Stimulated activated CD8-positive, alpha-beta memory T cell treated with anti-CD3 and anti-CD28 coated beads, Interleukin-4, amount 100 ng/mL, for 4 hours (primary cell): ENCODE measurements at places on chromosomes 3 and 15.

- no peak for DNase-seq
Measured at GRCh38 chr3:56787258-56787775, 14.4 kb downstream of the ARHGEF3 start.

- no peak for DNase-seq
Measured at GRCh38 chr15:55564347-55565145, 23.6 kb downstream of the PYGO1 start.

DNA sequence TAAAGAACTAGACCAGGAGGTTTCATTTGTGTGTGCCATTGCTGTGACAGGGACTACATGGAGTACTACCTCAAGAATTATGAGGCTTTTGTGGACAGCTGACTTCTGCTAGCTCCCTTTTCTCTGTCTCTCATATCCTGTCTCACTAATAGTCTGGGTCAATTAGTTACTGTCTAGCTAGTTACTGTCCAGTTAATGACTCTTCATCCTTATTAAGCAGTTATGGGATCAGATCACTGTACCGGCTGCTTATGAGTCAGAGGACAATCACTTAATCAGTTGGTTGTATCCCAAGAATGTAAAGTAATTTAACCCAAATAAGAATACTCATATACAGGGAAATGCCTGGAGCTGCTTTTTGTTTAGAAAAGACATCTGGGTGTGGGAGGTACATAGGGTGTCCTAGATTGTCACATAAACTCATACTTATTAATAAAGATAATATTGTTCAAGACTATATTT, 158.0 kb downstream of the CDIN1 start:
- no peak for DNase-seq

- DNase-seq, result no peak
Measured at GRCh38 chr3:177887475-177887874, 648.8 kb upstream of the KCNMB2 start.

- DNase-seq, result no peak
Measured at GRCh38 chr3:14231145-14231990, 52.8 kb downstream of the LSM3 start.

GRCh38 chr15:75578173-75578947, 755 bp downstream of the PTPN9 start:
- DNase-seq, result no peak

GRCh38 chr3:14110699-14111098, 14.0 kb downstream of the CHCHD4 start:
- DNase-seq, result no peak

- DNase-seq, result no peak
Measured at GRCh38 chr3:98531622-98532274, at the start of gene GPR15. Gene GPR15 (plus strand): TSS chr3:98531978. CDS start chr3:98532034, 56 bp downstream.

GRCh38 chr3:14508966-14509795, 31.0 kb downstream of the GRIP2 start:
- DNase-seq, result peak; percentile 30

DNA sequence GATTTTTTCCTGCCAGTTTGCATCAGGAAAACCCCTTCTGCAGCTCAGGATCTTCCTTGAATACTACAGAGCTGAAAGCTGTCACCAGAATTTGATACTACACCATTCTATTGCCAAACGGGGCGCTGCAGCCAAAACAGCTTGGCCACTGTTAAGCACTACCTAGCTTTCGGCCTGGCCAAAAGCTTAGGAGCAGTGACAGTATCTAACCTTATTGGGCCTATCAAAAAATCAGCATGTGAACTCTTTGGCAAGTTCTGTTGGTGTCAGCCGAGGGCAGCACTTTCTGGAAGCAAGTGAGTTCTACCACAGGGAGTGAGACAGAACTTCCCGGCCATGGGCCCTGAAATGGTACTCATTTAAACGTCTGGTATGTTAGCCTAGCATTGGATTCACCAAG, 16.1 kb upstream of the GYG1 start:
- DNase-seq, result no peak

- DNase-seq, result peak; percentile 57
Measured at GRCh38 chr15:89690276-89691218, at the start of the genes PEX11A and WDR93. Gene PEX11A (minus strand): TSS chr15:89690754. CDS start chr15:89690632, 122 bp downstream. Gene WDR93 (plus strand): TSS chr15:89690811. CDS start chr15:89701747, 10,936 bp downstream.

DNA sequence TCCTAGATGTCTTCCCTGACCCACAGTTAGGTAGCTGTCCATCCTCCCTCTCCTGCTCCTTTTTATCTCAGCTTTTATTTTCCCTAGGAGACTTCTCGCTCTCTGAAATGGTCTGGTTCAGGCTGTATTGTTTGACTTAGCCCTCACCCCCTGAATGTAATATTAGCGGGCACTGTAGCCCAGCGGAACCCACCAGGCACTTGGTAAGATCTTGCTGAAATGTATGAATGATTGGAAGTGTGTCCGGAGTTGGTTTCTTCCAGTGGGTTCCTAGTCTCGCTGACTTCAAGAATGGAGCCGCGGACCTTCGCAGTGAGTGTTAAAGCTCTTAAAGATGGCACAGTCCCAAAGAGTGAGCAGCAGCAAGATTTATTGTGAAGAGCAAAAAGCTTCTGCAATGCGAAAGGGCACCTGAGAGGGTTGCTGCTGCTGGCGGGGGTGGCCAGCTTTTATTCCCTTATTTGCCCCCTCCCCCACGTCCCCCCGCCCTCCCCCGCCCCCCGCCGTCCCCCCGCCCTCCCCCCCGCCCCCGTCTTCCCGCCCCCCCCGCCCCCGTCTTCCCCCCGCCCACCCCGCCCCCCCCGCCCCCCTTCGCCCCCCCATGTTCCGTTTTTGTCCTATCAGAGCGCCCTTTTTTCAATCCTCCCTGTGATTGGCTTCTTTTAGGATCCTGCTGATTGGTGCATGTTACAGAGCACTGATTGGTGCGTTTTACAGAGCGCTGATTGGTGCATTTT, 694 bp upstream of the EEFSEC start:
- no peak for DNase-seq

- no peak for DNase-seq
Measured at GRCh38 chr15:98669638-98670037, 21.3 kb downstream of the IGF1R start.

GRCh38 chr3:31027191-31027761, 132.8 kb upstream of the GADL1 start:
- no peak for DNase-seq

- no peak for DNase-seq
Measured at GRCh38 chr3:9909221-9910013, 6.8 kb downstream of the IL17RE start.

- no peak for DNase-seq
Measured at GRCh38 chr3:154943981-154944380, 136.1 kb upstream of the MME start.

DNA sequence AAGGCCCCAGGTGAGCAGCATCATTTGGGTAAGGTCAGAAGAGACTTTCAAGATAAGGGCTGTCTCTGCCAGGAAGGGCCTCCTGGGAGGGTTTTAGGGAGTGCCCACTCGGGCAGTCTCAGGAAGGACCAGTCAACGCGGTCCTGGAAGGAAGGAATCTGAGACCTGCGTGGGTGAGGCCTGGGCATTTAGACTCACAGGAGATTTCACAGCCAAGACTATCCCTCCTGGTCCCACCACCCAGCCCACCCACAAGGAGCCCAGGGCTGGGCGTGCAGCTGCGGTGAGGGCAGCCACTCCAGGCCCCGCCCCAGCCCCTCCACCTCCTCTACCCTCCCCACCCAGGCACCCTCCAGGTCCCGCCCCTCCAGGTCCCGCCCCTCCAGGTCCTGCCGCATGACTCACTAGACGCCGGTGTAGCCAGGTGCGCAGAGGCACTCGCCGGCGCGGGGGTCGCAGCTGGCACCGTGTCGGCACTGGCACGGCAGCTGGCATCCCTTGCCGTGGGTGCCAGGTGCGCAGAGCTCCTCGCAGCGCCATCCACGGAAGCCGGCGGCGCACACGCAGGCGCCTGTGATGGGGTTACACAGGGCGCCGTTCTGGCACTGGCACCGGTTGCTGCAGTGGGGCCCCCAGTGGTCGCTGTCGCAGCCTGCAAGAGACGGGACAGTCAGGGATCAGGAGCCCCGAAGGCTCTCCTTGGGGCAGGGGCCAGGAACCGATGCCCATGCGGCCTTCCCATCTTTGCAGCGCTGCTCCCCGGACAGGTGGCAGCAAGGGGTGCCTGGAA, 112.7 kb downstream of the RAB11A start:
- DNase-seq, result peak; percentile 46

GRCh38 chr15:61081027-61081322, 148.1 kb downstream of the RORA start:
- DNase-seq, result no peak

DNA sequence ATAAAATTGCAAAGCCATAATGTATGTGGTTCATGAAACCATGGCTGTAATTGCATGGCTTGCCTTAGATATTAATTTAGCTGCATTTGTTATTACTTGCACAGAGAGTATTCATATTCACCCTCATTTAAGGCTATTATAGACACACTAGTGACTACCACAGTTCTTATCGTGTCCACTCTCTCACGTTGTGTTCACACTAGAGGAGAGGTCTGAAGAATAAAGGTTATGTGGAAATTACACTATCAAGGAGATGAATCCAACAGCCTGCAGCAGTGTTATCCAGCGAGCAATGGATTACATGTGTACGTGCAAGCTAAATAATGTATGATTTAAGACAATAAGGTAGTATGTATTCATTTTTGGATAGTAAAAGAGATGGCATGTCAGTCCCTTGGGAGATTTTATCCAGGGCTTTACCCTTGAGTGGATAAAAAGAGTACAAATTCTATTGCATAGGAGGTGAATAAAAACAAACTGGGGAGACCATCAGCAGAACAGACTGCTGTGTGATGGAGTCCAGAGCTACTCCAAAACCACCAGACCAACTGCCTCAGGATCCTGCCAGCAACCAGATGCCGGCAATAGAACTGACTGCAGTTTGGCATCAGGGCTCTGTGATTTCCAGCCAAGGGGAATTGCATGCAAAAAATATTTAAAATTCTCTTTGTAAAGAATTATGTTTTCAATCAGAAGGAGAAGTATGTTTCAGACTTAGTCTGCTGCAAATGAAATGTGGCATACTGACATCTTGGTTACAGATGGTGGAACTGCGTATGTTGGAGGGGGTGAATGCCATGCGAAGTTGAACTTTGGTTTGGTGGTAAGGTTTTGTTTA, 146.6 kb downstream of the RBMS3 start:
- no peak for DNase-seq

DNA sequence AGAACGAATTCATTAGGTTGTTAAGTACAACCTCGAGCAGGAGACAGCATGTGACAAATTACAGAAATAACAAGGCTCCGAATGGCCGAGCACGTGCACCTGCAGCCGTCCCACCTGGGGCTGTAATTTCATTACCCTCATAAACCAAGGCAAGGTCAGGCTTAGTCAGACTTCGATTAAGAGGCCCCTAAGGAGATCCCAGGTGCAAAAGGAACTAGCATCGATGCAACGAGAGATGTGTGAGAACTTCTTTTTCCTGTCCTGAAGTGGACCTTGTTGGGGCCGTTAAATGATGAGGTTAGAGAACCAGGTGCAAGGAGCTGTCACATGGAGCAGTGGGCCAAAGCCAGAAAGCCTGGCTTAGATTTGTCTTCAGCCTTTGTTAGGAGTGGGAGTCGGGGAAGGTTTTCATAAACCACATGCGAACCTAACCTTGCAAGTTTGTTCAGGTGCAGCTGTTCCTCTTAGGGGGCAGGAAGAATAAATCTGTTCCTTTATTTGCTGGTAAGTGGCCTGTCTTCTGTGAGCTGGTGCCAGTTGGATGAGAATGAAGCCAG, 559.9 kb upstream of the MCTP2 start:
- DNase-seq, result no peak

- no peak for DNase-seq
Measured at GRCh38 chr15:24269166-24269571, 406.4 kb upstream of the NPAP1 start.

GRCh38 chr15:65244638-65245037, 33.4 kb upstream of the CILP start:
- DNase-seq, result no peak

DNA sequence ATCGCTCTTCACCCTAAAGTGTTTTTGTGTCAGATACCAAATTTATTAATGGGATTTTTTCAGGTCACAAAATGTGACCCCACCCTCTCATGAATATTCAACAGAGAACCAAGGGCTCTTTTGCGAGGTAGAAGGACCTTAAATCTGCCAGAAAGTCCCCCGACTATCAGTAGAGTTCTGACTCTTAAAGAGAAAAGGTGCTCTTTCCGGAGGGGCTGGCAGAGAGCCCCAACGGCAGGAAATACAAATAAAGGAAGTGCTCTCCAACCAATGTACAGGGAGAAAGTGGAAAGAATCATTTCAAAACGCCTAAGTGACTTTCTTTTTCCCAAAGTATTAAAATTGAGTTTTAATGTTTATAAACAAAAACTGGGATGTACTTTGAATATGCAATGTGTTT, 517.2 kb downstream of the FOXP1 start:
- no peak for DNase-seq

- no peak for DNase-seq
Measured at GRCh38 chr3:106018102-106018501, 149.3 kb upstream of the CBLB start.

DNA sequence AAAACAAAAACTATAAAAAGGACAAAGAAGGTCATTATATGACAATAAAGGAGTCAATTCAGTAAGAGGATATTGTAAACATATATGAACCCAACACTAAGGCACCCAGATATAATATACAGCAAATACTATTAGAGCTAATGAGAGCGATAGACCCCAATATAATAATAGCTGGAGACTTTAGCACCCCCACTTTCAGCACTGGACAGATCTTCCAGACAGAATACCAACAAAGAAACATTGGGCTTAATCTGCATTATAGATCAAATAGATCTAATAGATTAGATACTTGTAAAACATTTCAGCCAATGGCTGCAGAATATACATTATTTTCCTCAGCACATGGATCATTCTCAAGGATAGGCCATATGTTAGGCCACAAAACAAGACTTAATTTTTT, 53.4 kb downstream of the NUDT16 start:
- DNase-seq, result no peak

DNA sequence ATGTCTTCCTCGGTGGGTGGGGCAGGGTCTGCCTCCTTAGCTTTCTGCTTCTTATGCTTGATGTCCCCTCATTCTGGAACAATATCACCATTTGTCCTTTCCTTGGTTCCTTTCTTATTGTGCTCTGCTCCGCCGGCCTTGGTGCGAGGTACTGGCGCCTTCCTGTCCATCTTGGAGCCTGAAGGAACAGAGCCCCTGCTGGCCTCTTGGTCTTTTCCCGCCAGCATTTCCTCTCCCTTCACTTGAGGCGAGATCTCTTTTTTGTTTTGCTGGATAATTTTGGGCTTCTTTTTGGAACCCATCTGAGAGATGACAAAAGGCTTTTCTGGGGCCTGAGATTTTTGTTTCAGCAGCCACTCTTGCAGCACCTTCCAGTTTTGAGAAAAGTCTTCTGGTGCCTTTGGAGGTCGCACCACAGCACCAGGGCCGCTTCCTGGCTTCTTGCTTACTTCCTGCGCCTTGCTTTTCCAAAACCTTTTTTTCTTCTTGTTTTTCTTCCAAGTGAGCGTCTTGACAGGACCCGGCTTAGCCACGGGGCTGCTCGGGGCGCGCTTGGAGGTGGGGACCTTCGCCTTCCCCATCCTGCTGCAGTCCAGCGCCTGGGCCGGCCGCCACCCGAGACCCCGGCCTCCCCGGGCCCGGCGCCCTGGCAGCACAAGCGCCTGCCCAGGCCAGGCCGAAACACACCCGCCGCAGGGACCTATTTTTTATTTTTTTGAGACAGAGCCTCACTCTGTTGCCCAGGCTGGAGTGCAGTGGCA, 127.1 kb downstream of the KLF13 start:
- no peak for DNase-seq

- DNase-seq, result no peak
Measured at GRCh38 chr15:94274745-94275144, 43.4 kb downstream of the MCTP2 start.
